ENCODE measurements at places on chromosomes 1 and 21.

- no peak for DNase-seq
These were observed 7.0 kb downstream of the DENND4B start for GRCh38 chr1:153939476-153939875.

DNA sequence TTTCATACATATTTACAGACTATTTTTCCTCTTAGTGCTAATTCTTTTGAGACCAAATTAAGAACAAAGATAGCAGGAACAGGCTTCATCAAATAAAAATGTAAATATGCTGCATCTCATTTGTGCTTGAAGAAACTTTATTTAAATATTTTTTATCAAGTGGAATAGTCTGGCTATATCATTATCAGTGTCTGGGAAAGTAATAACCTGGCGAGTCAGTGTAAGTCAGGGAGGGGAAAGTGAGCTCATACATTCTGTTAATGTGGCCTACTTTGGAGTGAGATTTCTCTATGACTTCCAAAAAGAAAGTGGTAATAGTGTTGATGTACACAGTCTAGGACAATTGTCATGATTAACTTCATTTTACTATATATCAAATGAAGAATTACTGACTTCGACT is 1045.1 kb downstream of the ADGRL2 start:
- DNase-seq: no peak

DNA sequence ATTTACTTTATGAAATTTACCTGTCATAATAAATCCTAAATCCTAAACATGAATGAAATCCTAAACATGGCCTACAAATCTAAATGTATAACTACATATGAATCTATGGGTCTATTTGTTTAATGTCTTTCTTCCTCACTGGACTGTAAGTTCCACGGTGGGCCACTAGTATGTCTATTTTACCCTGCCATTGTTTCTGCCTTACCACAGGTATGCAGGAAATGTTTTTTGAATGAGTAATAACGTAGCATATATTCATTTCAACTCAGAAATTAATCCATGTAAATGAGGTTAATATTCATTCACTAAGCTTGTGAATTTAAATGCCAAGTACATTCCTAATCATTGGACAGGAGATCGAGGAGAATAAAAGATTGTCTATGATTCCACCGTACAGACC is 35.3 kb downstream of the B3GALNT2 start:
- DNase-seq: no peak

DNA sequence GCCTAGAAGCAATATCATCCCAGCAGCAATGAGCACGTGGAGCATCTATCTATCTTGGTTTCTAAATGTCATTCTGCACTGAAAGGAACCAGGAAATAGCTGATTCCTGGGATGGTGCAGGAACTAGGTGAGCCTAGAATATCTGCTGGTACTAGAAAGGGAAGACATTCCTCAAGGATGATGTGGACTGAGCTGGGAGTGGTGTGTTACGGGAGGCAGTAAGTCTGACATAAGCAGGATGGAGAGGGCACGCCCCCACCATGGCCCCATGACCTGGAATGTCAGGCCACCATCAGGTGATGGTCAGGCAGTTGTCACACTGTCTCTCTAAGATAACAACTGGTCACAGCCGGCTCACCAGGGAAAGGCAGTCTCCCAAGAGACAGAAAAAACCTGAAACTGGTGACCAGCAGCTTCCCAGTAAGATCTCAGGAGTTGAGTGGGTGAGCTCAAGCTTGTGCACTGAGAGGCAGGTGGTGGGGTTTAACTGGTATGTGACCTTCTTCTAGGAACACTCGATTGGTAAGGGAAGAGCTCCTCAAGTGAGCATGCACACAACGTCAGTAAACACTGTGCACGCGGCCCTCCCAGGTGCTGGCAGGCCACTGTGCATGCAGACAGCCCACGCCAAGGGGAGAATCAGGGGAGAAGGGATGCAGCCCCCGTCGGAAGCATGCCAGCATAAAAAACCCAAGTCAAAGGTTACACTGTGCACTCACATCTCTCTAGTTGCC is 148.7 kb downstream of the ADSS2 start:
- no peak for DNase-seq
